ENCODE measurements at places on chromosomes 6 and 20. TPM values are rescaled to one million over a fixed set of nuclear protein-coding genes. Genes with fewer than 3 reads are reported as not detected.

DNA sequence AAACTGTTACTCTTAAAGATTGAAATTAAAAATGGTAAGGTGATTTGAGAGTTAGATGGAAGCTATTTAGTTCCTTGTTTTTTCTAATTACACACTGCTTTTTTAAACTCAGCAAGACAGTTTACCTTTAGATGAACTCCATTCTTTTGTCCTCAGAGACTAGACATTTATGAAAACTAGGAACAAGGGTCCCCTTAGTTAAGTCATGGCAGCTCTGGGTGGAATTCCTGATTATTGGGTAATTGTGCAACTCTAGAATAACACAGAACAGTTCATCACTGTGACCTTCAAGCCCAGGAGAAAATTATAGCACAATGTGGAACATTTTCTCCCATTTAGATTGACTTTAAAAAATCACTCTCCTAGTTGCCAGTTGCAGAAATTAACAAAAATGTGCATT lies 251.7 kb downstream of the NKAIN2 start:
- DNase-seq, result no peak

GRCh38 chr6:95805699-95806098 lies 210.1 kb upstream of the FUT9 start:
- no peak for DNase-seq

DNA sequence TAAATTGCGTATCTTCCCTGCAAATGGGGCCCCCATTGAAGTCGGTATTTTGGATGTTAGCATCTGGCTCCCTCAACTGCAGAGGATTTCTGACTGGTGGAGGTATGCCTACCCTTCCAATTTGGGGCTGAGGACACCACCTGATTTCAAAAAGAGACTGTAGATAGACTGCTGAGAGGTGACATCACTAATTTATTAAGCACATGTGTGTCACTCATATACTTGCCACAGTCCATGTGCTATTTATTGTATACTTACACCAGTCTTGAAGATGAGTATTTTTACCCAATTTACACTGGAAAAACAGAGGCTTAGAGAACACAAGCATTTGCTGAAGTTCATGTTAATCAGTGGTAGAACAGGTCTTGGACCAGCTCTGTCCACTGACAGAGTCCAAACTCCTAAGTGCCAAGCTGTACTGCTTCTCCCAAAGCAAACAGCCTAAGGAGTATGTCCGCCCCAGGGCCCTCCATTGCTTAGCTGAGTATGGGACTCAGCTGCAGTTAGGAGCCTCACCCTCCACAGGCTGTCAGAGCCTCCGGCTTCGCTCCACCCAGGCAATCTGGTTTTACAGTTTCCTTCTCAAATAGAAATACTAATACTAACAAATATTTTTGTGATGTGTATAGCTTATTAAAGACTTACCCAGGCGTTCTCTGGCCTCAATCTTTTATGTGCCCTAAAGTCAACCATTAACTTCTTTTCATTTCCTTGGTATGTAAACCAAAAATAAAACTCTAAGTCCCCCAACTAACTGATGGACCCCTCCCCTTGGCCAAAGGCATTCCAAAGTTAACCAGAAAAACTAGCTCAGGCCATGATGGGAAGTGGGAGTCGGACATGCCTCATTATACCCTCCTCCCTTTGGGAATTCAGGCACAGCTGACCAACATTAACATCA lies 17.5 kb downstream of the RIN2 start:
- DNase-seq, result no peak

GRCh38 chr6:27517928-27518787 lies 45.3 kb upstream of the ZNF184 start:
- DNase-seq, result no peak

- DNase-seq, result no peak
These were observed 381.1 kb upstream of the ZFP64 start for GRCh38 chr20:52572687-52573086.

GRCh38 chr6:37624606-37625574 lies 72.8 kb downstream of the MDGA1 start:
- peak; percentile 53 for DNase-seq

Gene MCHR2
- not detected for total RNA-seq

Gene UBE2C
- total RNA-seq, result 2.4 TPM

Gene LY6G6C
- total RNA-seq, result not detected

Data from adrenal gland (tissue), 19 donors.